Activated T-helper 1 cell treated with anti-CD3 and anti-CD28 coated beads, Interleukin-2, amount 50 U/mL, for 16 hours (primary cell): ENCODE measurements at places on chromosomes 1 and 21.

DNA sequence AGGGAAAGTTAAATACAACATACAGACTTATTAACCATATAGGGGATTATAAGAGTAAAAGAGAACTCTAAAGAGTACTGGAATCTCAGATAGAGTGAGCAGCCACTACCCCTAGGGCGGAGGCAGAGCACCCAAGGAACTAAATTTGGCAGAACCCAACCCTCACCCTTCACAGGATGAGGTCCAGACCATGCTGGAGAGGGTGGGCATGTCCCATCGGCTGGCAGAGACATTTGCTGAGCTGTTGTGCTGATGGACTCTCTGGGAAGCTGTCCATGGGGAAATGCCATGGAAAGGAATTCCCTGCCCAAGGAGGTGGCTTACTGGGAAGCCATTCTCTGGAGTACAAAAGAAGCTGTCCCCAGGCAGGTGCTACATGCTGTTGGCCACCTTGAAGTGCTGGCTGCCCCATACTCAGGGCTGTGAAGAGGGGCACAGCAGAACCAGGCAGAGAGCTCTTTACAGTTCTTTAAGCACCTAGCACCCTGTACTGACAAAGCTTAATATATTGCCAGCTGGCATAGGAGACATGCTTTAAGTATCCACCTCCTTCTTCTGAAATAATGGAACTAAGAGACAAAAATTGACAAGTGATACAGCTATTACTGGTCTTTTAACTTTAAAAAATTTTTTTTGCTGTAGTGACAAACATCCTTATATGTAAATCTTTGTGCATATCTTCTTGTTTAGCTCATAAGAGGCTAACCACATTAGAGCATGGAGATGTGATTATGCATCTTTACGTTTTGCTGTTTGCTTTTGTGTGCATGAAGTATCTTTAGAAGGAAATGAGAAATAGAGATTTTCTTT is 29.6 kb downstream of the TSNAX start:
- no peak for DNase-seq

GRCh38 chr1:23529146-23530086 is 1.6 kb downstream of the E2F2 start:
- DNase-seq = no peak

DNA sequence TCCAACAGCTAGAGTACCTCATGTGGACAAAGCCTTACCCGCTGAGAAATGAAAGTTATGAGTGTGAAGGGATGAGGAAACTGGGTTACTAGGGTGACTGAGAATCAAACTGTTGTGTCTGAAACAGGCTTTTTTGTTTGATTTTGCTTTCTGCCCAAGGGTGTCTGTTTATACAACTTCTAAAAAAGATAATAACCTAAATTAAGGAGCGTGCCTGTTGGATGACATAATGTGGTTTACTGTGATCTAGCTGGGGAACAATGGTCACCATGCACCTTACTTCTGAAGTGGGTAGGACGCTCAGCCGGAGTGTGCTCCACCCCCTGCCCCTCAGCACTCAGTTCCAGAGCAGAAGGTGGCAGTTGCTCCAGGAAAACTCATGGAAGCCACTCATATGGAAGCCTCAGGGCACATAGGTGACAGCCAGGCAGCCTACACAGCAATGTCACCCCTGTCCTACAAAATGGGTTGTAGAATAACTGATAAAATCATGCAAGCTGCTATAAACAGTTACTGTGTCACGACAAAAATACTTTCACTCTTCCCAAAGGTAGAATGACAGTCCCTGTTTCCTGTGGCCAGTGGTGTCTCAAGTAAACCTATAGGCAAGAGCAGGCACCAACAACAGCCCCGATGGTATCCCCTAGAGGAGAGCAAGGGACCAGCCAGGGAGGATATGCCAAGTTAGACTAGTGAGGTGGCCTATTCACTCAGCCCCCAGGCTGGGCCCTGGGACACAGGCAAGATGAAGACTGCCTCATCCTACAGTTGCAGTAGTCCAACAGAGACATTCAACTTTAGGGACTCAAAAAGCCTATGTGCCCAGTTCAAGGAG is 29.3 kb downstream of the SIPA1L2 start:
- no peak for DNase-seq

DNA sequence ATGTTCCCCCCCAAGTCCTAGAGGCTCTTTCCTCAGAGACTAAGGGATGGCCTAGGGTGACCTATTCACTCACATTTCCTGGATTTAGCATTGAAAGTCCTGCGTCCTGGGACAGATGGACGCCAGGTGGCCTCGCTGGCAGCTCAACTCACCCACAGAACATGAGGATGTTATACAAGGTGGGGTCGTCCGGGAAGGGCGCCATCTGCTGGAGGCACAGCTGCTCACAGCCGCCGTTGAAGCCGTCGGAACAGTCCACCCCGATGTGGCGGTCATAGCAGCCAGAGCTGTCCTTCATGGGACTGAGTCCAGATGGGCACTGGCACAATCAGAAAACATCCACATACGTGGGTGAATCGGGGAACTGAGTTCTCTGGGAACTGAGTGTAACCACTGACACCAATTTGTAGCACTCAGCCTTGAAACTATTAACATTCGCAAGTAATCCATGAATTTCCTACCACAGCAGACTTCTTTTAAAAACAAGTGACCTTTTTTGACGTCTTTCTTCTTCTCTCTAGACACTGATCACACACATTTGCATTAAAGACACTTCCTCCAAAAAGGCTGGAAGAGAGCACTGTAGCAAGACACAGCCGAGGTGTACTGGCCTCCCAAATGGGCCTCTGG is 215.4 kb downstream of the ASTN1 start:
- no peak for DNase-seq

DNA sequence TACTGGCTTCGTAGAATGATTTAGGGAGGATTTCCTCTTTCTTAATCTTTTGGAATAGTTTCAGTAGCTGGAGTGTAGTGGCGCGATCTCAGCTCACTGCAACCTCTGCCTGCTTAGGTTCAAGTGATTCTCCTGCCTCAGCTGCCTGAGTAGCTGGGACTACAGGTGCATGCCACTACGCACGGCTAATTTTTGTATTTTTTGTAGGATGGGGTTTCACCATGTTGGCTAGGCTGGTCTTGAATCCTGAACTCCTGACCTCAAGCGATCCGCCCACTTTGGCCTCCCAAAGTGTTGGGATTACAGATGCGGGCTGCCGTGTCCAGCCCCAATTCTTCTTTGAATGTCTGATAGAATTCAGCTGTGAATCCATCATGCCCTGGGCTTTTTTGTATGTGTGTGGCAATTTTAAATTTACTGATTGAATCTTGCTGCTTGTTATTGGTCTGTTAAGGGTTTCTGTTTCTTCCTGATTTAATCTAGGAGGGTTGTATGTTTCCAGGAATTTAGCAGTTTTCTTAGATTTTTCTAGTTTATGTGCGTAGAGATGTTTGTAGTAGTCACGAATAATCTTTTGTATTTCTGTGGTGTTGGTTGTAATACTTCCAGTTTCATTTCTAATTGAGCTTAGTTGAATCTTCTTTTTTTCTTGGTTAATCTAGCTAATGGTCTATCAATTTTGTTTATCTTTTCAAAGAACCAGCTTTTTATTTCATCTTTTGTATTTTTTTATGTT is 15.3 kb downstream of the MAN1C1 start:
- no peak for DNase-seq

- no peak for DNase-seq
Measured at GRCh38 chr1:93565496-93566206, 116.0 kb downstream of the BCAR3 start.

- DNase-seq = no peak
Measured at GRCh38 chr1:159799446-159799985, 2.6 kb upstream of the FCRL6 start.

GRCh38 chr1:32557812-32558211 is 18.6 kb downstream of the ZBTB8A start:
- DNase-seq = no peak

- DNase-seq = no peak
Measured at GRCh38 chr1:55500601-55501000, 285.4 kb upstream of the USP24 start.

- DNase-seq = no peak
Measured at GRCh38 chr1:166029196-166029945, 137.4 kb downstream of the FAM78B start.

- DNase-seq = no peak
Measured at GRCh38 chr1:27935721-27936120, 921 bp downstream of the SMPDL3B start.

- DNase-seq = no peak
Measured at GRCh38 chr1:175600721-175601440, 142.5 kb downstream of the TNR start.

DNA sequence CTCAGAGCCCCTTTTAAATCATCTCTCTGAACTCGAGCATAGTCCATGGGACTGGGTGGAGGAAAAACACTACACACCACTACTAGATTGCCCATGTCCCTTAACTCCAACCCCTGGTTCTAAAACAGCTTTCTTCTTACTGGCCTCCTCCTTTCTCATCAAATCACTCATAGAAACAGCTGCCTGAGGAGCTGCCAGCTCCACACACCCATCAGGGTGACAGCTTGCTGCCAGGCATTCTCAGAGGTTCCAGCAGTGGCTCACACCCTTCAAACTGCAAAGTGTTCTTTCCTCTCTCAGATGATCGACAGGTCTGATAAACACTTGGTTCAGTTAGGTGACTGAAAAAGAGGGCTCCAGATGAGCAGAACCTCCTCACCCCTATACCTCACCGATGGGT is 543.0 kb upstream of the PLXNA2 start:
- no peak for DNase-seq

- no peak for DNase-seq
Measured at GRCh38 chr1:113057006-113057405, 16.0 kb upstream of the LRIG2 start.

- no peak for DNase-seq
Measured at GRCh38 chr1:43077273-43077672, 94.8 kb downstream of the EBNA1BP2 start.

- DNase-seq = no peak
Measured at GRCh38 chr1:162110910-162111309, 41.4 kb downstream of the NOS1AP start.

DNA sequence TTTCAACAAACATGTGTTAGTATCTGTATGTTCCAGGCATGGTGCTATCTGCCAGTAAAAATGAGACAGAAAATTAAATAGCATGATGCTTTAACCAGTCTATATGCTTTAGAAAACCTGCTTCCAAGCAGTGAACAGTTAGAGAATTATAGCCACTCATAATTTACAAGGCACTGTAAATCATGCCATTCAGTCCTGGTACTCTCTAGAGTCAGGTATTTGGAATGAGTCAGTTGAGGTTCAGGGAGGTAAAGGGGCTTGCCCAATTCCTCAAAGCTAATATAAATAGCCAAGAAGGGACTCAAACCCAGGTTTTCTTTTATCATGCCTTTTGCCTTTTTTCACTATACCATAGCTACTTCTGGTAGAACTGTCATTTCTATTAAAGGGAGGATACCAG is 184.4 kb downstream of the NFIA start:
- DNase-seq = no peak

- DNase-seq = no peak
Measured at GRCh38 chr1:113540335-113540734, 150.0 kb downstream of the MAGI3 start.

GRCh38 chr1:95201905-95202304 is 32.1 kb upstream of the RWDD3 start:
- DNase-seq = no peak

GRCh38 chr1:238832106-238832505 is 554.3 kb upstream of the CHRM3 start:
- no peak for DNase-seq

- DNase-seq = no peak
Measured at GRCh38 chr1:147897029-147897752, 5.4 kb upstream of the GJA8 start.

DNA sequence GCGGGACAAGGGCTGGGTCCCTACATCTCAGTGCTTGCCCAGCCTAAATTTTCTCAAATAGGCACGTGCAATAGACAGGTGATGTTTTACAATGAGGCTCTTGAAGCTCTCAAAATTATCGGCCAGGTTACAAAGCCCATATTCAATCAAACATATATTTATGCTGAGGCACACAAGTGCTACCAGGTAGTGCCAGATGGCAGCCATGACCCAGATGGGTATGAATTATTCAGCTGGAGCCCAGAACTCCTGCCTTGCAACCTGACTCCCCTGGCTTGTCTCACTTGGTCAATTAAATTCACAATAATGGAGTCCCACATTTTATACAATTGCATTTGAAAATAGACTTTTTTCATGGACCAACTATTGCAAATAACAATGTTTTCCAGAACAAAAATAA is 12.3 kb upstream of the ADAM30 start:
- no peak for DNase-seq

- DNase-seq = no peak
Measured at GRCh38 chr1:17011092-17011438, 663 bp downstream of the ATP13A2 start.

- DNase-seq = no peak
Measured at GRCh38 chr1:19737104-19737825, 62.5 kb downstream of the TMCO4 start.

GRCh38 chr1:161000736-161001480 is 20.0 kb downstream of the F11R start:
- no peak for DNase-seq

GRCh38 chr1:220454155-220454777 is 73.7 kb upstream of the MARK1 start:
- no peak for DNase-seq

DNA sequence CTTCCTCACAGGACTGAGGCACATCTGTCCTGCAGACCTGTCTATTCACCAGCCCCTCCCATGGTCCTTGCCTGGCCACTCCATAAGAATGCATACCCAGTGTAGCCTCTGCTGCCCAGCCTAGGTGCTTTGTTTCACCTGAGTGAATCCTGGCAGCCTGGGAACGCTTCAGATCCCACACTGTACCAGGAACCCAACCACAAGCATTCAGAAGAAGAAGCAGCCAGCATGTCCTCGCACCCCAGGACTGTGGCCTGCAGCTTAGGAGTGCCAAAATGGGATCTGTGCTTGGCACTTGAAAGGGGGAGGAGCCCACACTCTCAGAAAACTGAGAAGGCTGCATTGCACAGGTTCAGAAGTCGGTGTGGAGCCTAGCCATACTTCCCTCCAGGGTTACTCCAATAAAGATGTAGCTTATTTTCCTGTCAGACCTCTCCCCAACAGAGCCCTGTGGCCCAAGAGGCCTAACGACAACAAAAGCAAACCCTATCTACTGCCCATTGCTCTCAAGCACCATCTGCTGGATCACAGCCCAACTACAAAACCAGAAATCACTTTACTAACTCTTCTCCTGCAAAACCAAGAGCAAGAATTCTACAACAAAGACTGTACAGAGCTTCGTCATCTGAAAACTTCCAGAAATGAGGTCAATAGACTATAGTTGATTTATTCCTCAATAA is 923.1 kb upstream of the NEGR1 start:
- DNase-seq = no peak

- DNase-seq = no peak
Measured at GRCh38 chr1:36446746-36447145, 3.5 kb downstream of the OSCP1 start.
